ENCODE measurements at places on chromosomes 3 and 15.

- no peaks in the 10 kb centered on the region for H3K27me3 ChIP-seq
- no peak overlapping the region for H3K4me3 ChIP-seq
- no peak overlapping the region for H3K27ac ChIP-seq
- no peaks in the 10 kb centered on the region for H3K4me1 ChIP-seq
- no peak for DNase-seq
Measured at GRCh38 chr3:189982321-189982945, 138.3 kb downstream of the P3H2 start.

- H3K4me3 ChIP-seq: no peak overlapping the region
- no peak for DNase-seq
- H3K27me3 ChIP-seq: no peaks in the 10 kb centered on the region
- peaks cover 7% of the 10 kb centered on the region for H3K36me3 ChIP-seq
- no peaks in the 10 kb centered on the region for H3K4me1 ChIP-seq
Measured at GRCh38 chr3:97896129-97896528, 74.3 kb downstream of the CRYBG3 start.

DNA sequence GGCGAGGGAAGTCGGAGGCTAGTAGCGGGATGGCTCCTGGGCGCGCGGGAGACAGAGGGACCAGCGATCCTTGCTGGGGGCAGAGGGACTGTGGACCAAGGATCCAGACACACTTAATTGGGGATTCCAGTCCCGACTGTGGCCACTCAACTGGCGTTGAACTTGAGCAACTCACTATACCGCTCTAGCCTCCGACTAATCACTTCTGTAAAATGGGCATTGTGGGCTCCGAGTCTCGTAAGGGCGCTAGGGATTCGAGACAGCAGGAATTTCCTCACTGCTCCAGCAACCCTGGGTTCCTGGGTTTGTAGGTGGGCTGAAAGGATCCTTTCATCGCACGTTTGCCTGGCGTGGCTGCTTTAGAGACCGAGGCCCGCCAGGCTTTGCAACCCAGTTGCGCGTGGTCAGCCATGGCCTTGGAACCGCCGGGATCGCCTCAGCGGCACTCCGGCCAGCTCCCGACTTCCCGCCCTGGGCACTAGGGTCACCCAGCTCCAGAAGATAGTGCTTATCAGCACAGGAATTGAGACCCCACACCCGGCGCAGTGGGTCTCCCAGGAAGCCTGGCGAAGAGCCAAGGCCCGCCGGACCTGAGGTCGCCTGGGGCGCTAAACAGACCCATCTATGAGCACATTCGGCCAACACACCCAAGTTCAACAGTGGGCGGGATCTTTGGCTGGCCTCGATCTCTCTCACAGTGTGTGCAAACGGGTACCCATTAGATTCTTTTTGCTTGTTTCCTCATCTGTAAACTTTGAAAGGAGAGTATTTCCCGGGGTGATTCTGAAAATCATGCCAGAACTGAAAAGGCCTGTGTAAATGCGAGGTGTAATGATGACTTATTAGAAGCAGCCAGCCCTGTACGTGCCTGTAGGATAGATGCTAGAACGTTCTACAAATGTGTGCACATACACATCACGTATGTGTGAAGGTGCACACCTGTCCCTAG lies 9.9 kb downstream of the FOXL2 start:
- peaks cover 94% of the 10 kb centered on the region for H3K27me3 ChIP-seq
- no peaks in the 10 kb centered on the region for H3K36me3 ChIP-seq
- peak; percentile 26 for DNase-seq
- peaks cover 23% of the 10 kb centered on the region for H3K4me1 ChIP-seq
- no peak overlapping the region for H3K27ac ChIP-seq

DNA sequence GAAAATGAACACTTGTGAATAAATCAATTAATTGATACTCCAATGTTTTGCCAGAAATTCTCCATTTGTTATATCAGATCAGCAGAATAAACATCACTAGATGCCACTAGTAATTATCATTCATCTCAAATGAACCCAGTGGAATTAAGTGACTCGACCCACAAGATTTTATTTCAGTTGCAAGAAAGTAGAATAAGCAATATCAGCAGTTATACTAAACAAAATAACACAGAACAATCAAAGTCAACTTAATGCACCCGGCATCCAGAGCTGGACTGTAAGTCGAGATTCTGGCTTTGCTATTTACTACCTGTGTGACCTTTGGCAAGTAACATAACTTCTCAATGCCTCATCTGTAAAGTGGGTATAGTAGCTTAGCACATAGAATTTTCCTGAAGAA lies 256.5 kb downstream of the MEIS2 start:
- H3K27ac ChIP-seq: no peak overlapping the region
- DNase-seq: no peak
- H3K4me3 ChIP-seq: no peak overlapping the region
- peaks cover 7% of the 10 kb centered on the region for H3K36me3 ChIP-seq
- peaks cover 41% of the 10 kb centered on the region for H3K4me1 ChIP-seq

DNA sequence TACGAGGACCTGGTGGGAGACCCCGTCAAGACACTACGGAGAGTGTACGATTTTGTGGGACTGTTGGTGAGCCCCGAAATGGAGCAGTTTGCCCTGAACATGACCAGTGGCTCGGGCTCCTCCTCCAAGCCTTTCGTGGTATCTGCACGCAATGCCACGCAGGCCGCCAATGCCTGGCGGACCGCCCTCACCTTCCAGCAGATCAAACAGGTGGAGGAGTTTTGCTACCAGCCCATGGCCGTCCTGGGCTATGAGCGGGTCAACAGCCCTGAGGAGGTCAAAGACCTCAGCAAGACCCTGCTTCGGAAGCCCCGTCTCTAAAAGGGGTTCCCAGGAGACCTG lies 2.5 kb downstream of the CHST2 start:
- H3K27ac ChIP-seq: no peak overlapping the region
- peaks cover 67% of the 10 kb centered on the region for H3K4me1 ChIP-seq
- H3K27me3 ChIP-seq: peaks cover 16% of the 10 kb centered on the region
- DNase-seq: no peak
- peaks cover 27% of the 10 kb centered on the region for H3K36me3 ChIP-seq

GRCh38 chr3:123568875-123569274 lies 16.0 kb downstream of the HACD2 start:
- peaks cover 7% of the 10 kb centered on the region for H3K4me1 ChIP-seq
- DNase-seq: no peak
- no peaks in the 10 kb centered on the region for H3K27me3 ChIP-seq
- no peak overlapping the region for H3K4me3 ChIP-seq
- no peak overlapping the region for H3K27ac ChIP-seq

DNA sequence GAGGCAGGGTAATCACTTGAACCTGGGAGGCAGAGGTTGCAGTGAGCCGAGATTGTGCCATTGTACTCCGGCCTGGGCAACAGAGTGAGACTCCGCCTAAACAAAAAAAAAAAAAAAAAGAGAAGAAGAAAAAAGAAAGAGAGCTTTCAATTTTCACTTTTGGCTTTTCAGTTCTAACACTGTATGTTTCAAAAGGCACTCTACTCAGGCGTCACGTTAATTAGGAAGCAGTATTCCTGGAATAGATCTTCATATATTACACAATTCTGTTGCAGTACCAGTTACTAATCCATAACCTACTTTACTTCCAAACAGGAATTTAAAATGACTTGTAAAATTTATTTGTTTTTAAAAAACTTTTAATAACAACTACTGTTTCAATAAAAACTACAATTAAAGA lies 131.7 kb upstream of the PLXND1 start:
- H3K27ac ChIP-seq: no peak overlapping the region
- H3K36me3 ChIP-seq: peaks cover 5% of the 10 kb centered on the region
- no peaks in the 10 kb centered on the region for H3K4me1 ChIP-seq
- no peak overlapping the region for H3K4me3 ChIP-seq
- H3K27me3 ChIP-seq: no peaks in the 10 kb centered on the region

- peak overlapping the region; percentile 86 for H3K4me3 ChIP-seq
- DNase-seq: no peak
- H3K27ac ChIP-seq: peak overlapping the region; percentile 100
Measured at GRCh38 chr15:92819278-92820235, 80.6 kb upstream of the CHD2 start.

DNA sequence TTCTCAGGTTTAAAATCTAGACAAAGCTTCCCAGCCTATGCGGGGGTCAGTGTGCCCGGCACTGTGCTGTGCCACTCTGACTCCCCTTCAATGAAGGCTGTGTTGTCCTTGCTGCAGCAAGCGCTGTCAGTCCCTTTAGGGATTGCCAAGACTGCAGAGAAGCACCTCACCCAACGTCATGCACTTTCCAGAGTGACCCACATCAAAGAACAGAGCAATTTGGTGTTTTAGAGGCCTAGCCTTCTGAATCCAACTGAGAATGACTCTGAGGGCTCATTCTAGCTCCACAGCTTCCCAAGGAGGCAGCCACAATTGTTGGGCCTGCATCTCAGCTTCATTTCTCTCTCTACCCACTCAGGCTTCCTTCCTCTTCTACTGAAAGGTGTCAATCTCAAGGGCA lies 26.4 kb downstream of the SLC9A9 start:
- no peak overlapping the region for H3K4me3 ChIP-seq
- H3K4me1 ChIP-seq: peaks cover 40% of the 10 kb centered on the region
- peaks cover 8% of the 10 kb centered on the region for H3K36me3 ChIP-seq
- no peak for DNase-seq
